Stimulated activated memory B cell treated with anti-CD40 and anti-IgM and Interleukin-4, amounts not matched to agents 10 μg/mL and 1 μg/mL and 100 μg/mL, for 72 hours (primary cell): ENCODE measurements at places on chromosomes 6 and 20.

DNA sequence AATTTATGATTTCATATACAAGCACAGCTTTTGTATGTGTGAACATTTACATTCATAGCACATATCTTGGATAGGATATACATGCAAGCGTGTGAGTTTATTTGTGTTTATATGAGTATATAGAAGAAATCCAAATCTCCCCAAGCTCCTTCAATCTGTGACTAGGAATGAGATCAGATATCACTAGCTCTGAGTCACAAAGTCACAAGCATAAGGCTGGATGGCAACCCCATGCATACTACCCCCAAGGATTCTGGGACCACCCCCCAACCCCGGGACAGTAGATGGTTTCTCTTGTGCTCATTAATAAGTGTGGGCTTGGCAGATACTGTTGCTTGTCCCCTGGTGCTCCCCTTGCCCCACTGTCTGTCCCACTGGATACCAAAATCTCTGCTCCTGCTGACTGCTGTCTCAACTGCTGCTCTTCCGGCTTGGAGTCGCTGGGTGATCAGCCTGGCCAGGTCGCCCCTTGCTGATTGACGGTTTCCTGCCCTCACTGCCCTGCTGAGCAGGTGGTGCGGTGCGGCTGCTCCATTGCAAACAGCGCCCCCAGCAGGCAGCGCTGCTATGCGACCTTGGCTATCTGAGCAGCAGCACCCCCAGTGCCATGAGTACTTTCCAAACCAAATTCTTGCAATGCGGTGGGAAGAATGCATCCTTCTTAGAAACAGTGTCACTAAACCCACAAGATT lies 279.4 kb downstream of the CD83 start:
- ATAC-seq = peak; percentile 69

- ATAC-seq = no peak
Measured at GRCh38 chr6:72624557-72625160, 2.8 kb downstream of the KCNQ5 start.

DNA sequence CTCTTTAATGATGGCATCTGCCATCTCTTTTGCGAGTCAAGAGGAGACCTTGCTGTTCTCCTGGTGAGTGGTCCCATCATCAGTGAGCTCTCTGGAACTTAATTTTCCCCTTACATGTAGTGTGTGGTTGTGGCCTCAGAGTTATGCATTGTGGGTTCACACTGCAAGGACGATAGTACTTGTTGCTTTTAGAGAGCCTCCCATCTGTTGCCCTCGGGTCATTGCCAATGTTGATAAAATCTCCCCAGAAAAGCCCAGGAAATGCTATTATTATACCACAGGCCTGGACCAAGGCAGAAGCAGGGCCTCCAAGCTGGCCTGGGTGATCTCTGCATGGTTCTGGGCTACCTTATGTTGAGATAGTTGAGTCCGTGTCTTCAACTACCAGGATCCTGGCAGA lies 241.6 kb downstream of the BMP7 start:
- no peak for ATAC-seq

GRCh38 chr6:32954986-32955802 lies 2.3 kb upstream of the HLA-DMA start:
- ATAC-seq = no peak

GRCh38 chr6:93896081-93896480 lies 476.7 kb upstream of the EPHA7 start:
- ATAC-seq = no peak

DNA sequence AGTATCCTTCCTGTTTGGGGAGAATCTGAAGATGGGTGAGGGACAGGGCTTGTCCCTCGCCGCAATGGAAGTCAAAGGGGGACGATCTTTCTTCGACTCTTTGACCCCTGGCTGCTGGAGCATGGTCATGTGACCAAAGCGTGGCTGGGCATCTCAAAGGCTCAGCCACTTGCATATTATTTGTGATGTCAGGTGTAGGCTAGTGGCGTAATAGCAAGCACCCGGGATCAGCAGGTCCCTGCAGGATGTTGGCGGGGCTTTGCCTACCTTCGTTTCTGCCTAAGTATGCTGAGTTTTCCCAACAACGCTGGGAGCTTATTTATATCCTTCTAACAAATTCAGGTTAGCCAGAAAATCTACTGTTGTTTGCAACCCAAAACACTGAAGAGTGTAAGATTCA lies 50.3 kb upstream of the IL20RA start:
- ATAC-seq = no peak

- no peak for ATAC-seq
Measured at GRCh38 chr6:47690791-47691190, 7.6 kb upstream of the ADGRF4 start.

DNA sequence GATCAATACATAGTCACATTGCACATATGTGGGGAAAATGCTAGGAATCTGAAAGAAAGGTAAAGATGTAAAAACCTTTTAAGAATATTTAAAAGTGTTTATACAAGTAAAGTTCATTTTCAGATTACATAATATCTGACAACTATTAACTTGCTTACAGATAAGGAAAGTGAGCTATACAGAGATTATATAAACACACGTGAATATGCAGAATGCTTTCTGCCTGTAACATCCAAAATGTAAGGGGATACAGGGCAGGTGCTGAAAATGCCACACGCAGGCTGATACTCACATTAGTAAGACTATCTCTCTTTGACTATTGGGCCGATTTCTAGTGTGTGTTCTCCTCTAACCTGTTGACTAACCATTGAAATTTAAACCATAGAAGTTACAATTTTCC lies 17.9 kb upstream of the MAP7 start:
- no peak for ATAC-seq

GRCh38 chr6:98586163-98586562 lies 248.2 kb upstream of the POU3F2 start:
- no peak for ATAC-seq

- no peak for ATAC-seq
Measured at GRCh38 chr20:45822857-45823256, 4.3 kb downstream of the TNNC2 start.

DNA sequence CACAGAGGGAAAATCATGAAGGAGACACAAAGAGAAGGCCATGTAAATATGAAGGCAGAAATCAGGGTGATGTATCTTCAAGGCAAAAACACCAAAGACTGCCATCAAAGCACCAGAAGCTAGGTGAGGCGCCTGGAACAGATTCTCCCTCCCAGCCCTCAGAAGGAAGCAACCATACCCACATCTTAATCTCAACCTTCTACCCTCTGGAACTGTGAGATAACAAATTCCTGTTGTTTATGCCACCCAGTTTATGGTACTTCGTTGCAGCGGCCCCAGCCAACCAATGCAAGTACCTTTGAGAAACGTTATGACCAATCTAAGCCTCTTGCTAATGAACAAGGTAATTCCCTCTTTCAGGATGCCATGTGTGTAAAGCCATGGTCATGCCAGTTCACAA lies 66.2 kb upstream of the STXBP5 start:
- ATAC-seq = no peak

DNA sequence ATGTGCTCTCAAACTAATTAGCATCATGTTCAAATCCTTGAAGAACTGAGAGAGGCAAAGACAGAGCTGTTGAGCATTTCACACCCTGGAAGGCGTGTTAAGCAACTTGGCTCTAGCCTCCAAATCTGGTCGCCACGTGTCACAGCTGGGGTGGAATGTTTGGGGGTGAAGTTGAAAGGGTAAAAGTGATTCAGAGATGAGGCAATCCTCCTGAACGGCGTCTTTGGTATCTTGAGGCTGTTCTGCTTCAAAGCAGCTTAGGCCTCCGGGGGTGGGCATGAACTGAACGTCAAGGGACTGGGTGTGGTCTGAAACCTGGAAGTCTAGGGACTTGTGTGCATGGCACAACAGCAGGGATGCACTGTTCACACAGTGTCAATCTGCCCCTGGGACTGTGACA lies 62.3 kb downstream of the TRAM2 start:
- ATAC-seq = no peak

DNA sequence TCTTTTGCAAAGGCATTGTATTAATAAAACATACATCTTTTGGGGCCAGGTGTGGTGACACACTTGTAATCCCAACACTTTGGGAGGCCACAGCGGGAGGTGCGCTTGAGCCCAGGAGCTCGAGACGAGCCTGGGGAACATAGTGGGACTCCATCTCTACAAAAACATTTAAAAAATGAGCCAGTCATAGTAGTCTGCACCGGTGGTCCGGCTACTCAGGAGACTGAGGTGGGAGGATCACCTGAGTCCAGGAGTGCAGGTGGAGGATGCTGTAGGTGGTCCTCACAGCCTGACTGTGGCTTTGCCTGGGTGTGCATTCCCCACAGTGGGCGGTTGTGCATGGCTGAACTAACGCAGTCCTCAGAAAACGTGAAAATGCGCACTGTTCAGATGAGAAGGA lies 162.5 kb downstream of the DLL1 start:
- no peak for ATAC-seq

- no peak for ATAC-seq
Measured at GRCh38 chr6:169269180-169270076, 15.8 kb upstream of the THBS2 start.

DNA sequence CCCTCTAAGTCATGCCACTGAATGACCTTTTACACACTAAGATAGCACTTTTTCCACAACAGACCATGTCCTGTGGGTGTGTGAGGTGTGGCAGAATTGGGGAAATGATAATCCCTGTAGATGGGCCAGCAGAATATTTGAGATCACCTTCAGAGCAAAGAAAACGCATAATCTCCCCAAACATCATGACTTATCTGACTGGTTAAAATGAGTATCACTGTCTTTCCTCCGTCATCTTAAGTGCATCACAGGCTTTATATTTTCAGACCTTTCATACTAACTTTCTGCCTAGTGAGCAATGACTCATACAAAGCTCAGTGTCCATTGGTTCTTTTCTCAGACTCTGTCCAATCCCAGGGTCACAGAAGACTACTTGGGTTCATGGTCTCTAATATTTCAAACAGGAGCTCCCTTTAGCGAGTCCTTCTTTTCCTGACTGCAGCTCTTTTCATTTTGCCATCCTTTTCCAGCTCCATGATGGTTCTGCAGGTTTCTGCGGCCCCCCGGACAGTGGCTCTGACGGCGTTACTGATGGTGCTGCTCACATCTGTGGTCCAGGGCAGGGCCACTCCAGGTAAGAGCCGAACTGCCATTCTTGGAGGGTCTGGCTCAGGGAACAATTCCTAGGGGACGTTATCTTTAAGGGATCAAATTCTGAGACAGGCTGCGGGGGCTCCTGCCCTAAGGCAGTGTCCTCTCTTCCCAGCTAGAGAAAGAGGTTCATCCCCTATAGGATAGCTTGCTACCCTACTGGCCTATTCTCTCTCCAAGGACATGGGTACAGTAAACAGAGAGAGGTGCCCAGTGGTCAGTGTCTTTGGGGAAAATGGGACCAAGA lies at the start of gene HLA-DPB1:
Gene HLA-DPB1, plus strand, starts transcription at position 423 of the 838 bp plus-strand sequence. Its CDS starts 52 bp downstream, at position 475.
- peak; percentile 89 for ATAC-seq

GRCh38 chr6:45815466-45816125 lies 200.1 kb downstream of the CLIC5 start:
- no peak for ATAC-seq

- no peak for ATAC-seq
Measured at GRCh38 chr6:147704691-147705090, 196.2 kb downstream of the SAMD5 start.

DNA sequence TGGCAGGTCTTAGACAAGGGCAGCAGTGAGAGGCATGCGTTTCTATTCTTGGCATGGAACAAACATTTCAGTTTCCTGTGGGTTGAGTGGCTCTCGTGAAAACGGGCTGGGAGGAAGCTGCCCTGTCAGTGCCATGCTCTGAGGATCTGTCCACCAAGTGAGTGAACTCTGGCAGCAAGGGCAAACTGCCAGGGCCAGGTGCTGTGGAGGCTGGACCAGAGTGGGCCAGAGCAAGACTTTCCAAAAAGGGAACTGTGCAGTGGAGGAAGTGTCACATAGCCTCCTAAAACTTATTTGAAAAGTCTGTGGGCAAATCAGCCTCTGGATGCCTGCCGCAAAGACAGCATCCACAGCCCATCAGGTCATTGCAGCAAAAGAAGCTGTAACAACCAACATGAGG lies 44.2 kb upstream of the TAB2 start:
- peak; percentile 64 for ATAC-seq

DNA sequence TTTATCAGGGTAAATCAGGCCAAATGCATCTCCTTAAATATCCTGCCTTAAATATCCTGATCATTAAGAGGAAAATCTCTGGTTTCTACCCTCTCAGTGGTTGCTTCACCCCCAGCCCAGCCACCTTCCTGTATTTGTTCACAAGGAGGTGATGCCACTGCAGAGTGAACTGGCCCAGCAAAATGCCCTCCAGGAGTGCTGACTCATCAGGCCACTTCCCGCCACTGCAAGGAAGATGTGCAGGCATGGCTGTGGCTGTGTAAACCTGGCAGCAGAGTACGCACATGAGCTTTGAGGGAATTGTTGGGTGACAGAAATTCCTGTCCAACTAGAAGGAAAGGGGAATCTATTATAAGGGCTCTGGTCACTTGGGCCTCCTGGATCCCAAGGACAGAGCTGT lies 13.8 kb downstream of the NQO2 start:
- ATAC-seq = no peak

- no peak for ATAC-seq
Measured at GRCh38 chr20:22966787-22967464, 68.2 kb upstream of the SSTR4 start.

- ATAC-seq = no peak
Measured at GRCh38 chr20:933029-933428, 16.9 kb upstream of the ANGPT4 start.

DNA sequence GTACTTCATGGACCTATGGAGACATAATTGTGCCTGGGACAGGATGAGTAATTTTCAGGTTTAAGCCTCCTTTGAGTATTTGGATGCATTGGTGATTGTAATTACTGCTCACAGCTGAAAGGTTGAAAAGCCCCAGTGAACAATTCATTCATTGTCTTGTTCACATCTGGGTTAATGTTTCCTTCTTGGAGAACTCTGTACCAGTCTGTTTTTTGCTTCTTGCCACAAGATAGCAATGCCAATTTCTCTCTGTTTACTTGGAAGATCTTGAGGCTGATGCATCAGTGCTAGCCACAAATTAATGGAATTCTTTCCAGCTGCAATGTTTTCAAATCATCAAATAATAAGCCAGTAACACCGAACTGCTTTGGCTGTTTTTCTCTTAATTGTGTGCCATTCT lies 207.8 kb downstream of the BMP2 start:
- ATAC-seq = no peak

GRCh38 chr6:72733045-72733444 lies 111.2 kb downstream of the KCNQ5 start:
- peak; percentile 77 for ATAC-seq

DNA sequence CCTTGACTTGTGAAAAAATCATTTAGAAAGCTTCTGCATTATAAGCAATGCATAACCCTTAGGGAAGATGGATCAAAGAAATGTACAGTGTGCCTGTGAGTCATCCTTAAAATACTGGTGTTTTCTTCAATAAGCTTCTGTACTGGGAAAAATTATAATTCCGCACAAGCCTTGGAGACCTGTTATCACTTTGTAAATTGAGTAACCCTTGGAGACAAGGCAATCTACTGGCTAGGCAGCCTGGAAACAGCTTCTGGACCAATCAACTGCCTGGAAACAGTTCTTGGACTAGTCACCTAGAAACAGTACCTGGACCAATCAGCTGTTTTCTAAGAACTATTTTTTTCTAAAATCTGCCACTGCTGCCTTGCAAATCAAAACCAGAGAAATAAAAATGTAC lies 25.8 kb upstream of the RNGTT start:
- ATAC-seq = no peak

GRCh38 chr6:73123632-73124329 lies 101.5 kb downstream of the KHDC1L start:
- ATAC-seq = no peak

GRCh38 chr6:160505970-160506369 lies 157.8 kb downstream of the SLC22A3 start:
- ATAC-seq = no peak

GRCh38 chr20:58179432-58180099 lies 48.9 kb downstream of the ANKRD60 start:
- peak; percentile 77 for ATAC-seq

- peak; percentile 98 for ATAC-seq
Measured at GRCh38 chr6:110944681-110945151, 13.8 kb upstream of the GTF3C6 start.

GRCh38 chr20:51404297-51405060 lies 138.0 kb downstream of the NFATC2 start:
- peak; percentile 92 for ATAC-seq
